Renal pelvis (tissue), 12 donors: ENCODE measurements at places on chromosomes 2 and 18. TPM values are rescaled to one million over a fixed set of nuclear protein-coding genes. Genes with fewer than 3 reads are reported as not detected.
A peak's percentile ranks its signal among the peaks of the same experiment; 100 is the strongest.

- DNase-seq, result no peak
Measured at GRCh38 chr2:63300835-63301234, 250.2 kb downstream of the OTX1 start.

- no peak for DNase-seq
Measured at GRCh38 chr2:31296641-31297287, 62.8 kb downstream of the EHD3 start.

DNA sequence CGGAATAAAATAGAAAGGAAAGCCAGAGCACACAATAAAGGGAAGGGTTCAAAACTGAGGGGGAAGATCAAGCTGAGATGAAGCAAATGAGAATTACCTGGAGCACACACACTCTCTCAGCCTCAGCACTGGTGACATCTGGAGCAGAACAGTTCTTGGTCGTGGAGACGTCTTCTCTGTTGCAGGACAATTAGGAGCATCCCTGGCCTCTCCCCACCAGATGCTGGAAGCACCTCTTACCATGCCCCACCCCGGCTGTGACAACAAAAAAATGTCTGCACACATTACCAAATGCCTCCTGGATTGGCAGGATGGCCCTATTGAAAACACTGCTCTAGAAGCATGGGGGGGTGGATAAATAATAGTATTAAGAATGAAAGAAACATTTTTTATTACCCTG, 43.6 kb upstream of the MAP3K20 start:
- DNase-seq, result no peak

DNA sequence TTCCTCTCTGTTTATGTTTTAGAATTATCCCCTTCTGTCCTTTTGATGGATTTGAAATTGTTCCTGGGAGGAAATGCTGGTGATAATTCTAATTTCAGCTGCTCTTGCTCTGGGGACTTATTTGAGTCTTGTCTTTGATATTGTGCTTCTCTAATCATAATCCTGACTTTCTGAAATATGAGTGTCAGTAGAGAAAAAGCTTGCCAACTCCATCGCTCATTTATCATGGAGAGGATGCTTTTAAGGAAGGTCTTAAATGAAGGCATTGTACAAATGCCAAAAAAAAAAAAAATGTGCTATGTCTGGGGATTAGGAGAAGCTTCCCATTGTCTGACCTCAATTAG, 159.5 kb downstream of the NYAP2 start:
- peak; percentile 0 for DNase-seq

- no peak for DNase-seq
Measured at GRCh38 chr2:188085421-188085820, 206.3 kb upstream of the GULP1 start.

FLACC1 gene
- 4.8 TPM for polyA plus RNA-seq

OTOF gene
- 0.19 TPM for polyA plus RNA-seq

GRCh38 chr2:208373460-208374089, 33.0 kb upstream of the PTH2R start:
- peak; percentile 36 for DNase-seq
